ENCODE measurements at places on chromosomes 7 and 10.

DNA sequence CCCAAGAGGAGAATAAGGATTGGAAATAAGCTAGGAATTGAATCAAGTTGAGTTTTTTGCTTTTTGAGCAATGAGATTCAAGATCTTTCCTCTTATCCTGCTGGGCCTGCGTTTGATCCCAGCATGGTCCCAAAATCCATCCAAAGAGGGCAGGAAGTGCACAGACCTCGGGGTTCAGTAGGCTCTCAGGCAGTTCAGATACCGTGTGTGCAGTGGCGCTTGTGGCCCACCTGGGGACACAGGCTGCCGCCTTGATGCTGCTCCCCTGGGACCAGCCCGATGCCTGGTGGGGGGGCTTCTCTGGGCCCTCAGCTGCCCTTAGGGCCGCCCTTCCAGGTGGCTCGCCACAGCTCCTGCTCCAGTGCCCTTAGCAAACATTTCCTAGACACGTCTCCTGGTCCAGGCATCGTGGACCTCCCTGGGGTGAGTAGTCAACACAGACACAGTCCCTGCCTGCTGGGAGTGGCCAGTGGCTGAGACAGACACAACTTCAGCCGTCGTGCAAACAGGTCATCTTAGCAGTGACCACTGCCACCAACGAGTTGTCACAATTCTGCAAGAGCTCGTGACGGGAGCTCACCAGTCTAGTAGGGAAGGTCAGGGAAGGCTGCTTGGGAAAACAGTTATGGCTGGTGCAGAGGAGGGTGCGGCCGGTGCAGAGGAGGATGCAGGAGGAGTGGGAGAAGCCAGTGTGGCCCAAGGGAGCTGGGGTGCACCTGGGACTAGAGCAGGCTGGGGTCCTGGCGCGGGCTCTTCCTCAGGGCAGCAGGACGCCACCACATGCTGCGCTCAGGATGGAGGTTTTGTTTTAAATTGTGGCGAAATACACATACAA, 21.7 kb upstream of the JAKMIP3 start:
- DNase-seq: no peak

DNA sequence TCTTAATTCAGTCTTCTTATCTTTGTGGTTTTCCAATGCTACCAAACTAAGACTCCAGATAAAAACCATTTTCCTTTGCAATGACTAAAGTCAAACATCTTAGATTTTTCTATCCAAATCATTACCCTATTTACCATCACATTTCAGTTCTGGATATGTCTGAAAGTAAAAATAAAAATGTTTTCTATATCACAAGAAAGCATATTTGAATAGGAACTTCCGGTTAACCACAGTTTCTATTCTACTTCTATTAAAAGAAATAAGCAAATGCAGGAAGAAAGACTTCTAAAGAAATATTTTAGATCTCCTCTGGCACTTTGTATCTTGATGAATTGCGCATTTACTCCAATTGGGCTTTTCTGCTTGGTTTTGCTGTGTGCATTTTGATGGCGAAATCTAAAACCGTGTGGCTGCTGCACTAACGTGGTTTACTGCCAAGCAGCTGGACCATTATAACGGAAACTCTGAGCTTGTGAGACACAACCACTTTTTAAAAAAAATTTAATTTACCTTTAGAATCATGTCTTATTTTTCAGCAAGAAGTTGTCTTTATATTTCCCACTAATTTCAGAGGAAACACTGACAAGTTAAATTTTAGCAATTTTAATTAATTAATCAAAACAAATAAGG, 146.1 kb downstream of the VPS50 start:
- no peak for DNase-seq

- no peak for DNase-seq
Observed at GRCh38 chr7:42023262-42023661, 213.7 kb downstream of the GLI3 start.

DNA sequence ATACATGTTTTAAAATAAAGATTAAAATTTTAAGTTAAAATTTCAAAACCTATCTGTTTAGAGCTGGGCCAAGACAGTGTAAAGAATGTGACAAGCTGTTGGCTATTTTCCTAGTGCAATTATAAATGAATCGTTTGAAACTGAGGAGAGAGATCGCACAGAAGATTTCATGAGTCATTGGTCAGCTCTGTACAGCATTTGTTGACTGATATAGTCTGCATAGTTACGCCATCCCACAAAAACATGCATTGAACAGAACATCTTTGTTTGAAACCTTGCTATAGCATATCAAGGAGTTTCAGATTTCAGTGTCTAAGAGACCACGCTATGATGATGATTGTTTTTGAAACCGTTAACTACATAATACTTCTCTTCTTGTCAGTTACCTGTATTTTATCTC, 1.3 kb upstream of the C10orf67 start:
- no peak for DNase-seq

DNA sequence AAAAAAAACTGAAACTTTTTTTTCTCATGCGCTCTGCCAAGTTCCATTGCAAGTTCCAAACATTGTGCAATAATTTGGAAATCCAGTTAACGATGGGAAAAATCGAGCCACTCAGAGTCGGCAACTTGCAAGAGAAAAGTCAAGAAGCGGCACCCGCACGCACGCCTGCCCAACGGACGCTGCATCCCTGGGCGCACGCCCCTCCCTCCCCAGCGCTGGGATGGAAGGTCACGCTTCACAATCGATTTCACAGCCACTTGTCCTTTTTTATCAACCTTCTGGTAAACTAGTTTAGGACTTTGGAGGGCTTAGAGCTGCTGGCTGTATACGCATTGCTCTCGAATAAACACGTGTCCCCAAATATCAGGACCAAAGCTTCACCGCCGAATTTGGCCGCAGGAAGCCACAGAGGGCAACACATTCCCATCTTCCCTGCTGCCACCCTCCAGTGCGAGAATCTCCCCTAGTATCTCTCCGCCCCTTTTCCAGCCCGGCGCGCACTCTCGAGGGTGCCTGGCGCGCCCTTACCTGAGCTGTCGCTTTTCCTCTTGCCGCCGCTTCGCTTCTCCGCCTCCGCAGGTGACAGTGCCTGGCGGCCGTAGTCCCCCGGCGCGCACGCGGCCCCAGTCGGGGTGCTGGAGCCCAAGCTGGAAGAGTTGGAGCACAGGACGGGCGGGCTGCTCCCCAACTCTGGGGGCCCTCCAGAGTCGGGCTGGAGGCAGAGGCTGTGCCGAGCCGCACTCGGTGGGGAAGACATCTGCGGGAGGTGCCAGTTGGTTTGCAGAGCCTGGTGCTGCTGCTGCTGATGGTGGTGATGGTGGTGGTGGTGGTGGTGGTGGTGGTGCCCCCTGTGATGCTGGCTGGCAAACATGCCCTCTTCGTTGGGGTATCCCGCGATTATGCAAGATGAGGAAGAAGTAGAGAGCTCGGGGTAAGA, 857 bp downstream of the MEOX2 start:
- DNase-seq: no peak
